ENCODE measurements at places on chromosomes 5 and 9.

GRCh38 chr9:13209498-13209897, 70.0 kb downstream of the MPDZ start:
- no peak for DNase-seq

GRCh38 chr9:92716557-92716956, 46.6 kb upstream of the IPPK start:
- DNase-seq, result peak; percentile 90

DNA sequence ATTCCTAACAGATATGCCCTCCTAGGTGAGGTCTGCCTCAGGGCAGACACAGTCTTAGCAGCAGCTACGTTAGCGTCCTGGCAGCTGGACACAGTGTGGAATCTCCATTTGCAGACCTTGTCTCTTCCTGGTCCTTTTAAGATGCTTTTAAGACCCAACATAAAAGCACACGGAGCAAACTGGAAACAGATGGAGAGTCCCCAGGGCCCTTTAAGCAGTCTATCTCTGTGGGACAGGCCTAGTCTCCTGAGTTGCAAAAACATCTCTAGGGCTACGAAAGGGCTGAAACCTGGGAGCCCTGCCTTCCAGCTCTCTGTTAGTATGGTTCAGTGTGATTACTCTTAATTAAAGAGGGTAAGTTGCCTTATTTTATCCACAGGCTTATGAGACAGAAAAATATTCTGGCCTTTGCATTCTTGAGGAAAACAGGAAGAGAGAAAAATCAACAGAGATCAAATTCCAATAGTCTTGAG, 66.0 kb upstream of the GNA14 start:
- no peak for DNase-seq

GRCh38 chr5:33891788-33892619, at the start of gene ADAMTS12:
Gene ADAMTS12, minus strand, starts transcription at chr5:33891990. Its CDS starts 134 bp downstream, at chr5:33891856.
- no peak for DNase-seq

- no peak for DNase-seq
Measured at GRCh38 chr5:83244516-83244915, 167.2 kb downstream of the XRCC4 start.

GRCh38 chr5:142699184-142699720, 13.4 kb upstream of the FGF1 start:
- DNase-seq, result peak; percentile 77

DNA sequence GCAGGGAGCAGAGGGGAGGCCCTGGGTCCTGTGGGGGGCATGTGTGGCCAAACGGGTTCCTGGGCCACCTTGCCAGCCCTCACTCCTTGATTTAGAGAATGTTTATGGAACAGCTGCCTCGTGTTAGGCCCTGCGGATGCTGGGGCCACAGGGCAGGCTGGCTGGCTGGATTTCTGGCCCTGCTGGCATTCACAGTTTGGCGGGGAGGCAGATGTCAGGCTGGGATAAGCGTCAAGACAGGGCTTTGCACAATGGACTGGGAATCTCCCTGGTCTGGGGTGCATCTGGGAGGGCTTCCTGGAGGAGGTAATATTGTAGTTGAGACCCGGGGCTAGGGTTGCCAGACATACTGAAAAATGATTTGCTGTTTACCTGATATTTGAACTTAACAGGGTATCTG, 13.8 kb downstream of the NCS1 start:
- DNase-seq, result no peak

- DNase-seq, result no peak
Measured at GRCh38 chr9:87663556-87663955, 62.4 kb upstream of the CTSL start.

- peak; percentile 3 for DNase-seq
Measured at GRCh38 chr5:128084228-128085167, 932 bp downstream of the SLC12A2 start.

- DNase-seq, result no peak
Measured at GRCh38 chr9:137679249-137679648, 60.4 kb downstream of the EHMT1 start.

DNA sequence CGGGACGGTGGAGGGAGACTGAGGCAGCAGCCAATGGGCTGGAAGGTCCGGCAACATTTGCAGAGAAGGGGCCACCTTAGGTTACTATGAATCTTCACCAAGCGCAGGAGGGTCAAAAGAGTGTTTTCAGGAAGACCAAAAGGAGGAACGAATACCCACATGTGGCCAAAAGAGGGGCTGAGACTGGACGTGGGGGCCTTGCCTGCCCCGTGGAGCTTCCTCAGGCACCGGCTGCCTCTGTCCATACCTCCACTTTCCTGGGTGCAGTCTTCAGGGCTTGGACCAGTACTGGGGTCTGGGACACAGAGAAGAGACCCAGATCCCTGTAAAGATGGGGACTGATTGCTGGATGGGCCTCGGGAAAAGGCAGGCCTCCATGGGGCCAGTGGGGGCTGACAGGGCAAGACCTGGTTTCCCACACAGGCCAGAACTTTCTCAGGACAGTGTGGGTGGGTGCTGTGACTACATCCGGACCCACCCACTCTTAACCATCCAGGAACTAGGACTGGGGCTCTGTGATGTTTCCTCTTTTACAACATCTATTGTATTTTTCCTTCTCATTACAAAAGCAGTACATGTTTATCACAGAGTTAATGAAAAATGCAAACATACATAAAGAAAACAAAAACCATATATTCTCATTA, 294.7 kb downstream of the ZSWIM6 start:
- DNase-seq, result no peak

- no peak for DNase-seq
Measured at GRCh38 chr5:81482595-81482994, 88.7 kb upstream of the ACOT12 start.

DNA sequence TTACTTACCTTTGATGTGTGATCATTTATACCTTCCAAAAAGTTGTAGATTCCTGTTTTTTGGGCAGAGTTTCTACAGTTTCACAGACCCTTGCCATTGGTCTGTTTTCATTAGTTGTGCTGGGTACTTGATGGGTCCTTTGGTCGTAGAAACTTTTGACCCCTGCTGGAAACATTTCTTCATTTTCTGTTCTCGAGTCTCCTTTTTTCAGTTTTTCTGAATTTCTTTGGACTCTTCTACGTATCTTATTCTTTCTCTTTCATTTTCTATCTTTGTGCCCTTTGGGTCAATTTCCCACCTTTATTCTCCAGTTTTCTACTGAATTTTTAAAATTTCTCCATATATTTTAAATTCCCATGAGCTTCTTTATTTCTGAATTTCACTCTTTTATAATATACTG, 16.7 kb downstream of the AP3S1 start:
- no peak for DNase-seq

DNA sequence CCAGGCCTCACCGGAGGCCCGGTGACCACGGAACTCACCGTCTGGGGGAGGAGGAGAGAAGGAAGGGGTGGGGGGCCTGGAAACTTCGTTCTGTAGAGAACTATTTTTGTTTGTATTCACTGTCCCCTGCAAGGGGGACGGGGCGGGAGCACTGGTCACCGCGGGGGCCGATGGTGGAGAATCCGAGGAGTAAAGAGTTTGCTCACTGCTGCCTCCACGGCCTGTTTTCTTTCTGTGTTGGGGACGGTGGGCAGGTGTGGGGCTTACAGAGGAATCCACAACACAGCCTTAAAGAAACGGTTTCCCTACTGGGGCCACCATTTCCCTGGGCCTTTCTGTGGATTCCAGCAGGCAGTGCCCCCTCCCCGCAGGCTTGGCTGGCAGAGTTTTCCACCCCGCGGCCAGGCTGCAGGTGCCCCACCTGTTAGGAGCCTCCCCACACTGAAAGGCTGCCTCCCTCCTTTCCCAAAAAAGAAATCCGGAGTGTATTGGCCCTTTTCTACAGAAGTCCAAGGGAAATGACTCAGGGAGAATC, 80.8 kb downstream of the NTNG2 start:
- DNase-seq, result no peak

- DNase-seq, result no peak
Measured at GRCh38 chr5:68240771-68241170, 25.2 kb downstream of the PIK3R1 start.

DNA sequence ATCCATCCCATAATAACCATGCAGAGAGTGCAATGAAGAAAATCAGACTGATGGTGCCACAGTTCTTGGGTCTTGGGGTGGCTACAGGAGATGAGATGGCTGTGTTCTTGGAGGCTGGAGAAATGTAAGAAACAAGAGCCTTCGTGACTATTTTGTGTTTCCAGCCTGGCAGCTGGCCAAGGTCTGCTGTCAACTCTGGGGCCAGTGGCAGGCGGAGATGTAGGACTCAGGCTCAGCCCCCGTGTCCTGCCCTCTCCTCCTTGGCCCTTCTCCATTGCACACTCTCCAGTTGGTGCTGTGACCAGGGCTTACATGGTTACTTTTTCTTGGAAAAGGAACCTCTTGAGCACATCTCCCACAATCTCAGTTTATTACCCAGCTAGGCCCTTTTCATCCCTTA, 235.4 kb downstream of the DMRT2 start:
- DNase-seq, result no peak

DNA sequence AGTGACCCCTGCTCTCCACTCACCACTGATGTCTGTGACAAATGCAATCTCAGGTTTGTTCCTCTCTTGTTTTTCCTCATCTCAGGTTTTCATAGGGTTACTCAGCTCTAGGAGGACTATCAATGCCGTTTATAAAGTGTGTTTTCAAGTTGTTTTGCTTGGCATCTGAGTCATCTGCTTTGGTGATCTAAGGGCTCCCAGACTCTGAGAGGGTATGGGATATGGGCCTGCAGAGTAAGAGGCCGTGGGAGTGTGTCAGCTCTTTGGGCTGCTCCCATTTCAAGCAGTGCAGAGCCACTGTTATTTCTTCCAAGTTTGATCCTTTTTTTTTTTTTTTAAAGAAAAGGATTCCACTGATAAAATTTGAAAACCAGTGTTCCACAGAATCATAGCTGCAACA, 46.3 kb downstream of the NNT start:
- no peak for DNase-seq

DNA sequence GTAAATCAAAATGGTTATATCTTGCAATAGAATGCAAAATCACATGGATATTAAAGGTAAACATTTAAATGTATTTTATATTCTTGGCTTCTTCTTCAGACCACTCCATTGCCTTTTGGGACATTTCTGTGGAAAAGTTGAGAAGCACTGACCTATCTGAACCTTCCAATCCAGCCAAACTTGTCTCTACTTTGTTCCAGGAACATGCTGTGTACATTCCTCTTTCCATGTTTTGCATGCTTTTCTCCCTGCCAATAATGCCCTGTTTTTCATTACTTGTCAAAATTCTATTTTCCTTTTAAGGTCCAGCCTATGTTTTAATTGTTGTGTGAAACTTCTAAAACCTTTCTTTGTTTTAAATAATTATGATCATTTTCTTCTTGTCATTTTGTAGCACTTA, 28.3 kb downstream of the JAK2 start:
- DNase-seq, result no peak

Data from CD8-positive, alpha-beta T cell (primary cell).